ENCODE measurements at places on chromosomes 3 and 15. TPM values are rescaled to one million over a fixed set of nuclear protein-coding genes. Genes with fewer than 3 reads are reported as not detected.

GRCh38 chr3:77362936-77363335 lies 323.0 kb downstream of the ROBO2 start:
- DNase-seq, result no peak

DNA sequence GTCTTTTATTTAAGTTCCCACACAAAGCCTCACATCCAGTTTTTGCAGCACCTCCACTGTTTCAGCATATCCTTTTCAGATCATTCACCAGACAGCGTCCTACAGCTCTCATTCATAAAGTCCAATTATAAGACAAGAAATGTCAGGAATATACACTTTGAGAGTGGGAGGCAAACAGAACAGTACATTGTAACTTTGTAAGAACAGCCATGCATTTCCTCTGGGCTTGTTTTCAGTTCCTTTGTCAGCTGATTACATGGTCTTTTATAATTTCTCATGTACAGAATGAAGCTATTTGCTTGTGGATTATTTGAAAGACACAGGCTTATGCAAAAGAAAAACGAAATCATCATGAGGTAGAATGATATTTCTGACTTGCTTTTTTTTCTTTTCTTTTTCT lies 85.7 kb downstream of the SOX2 start:
- DNase-seq, result no peak

- no peak for DNase-seq
Measured at GRCh38 chr3:16508591-16508995, 4.9 kb downstream of the RFTN1 start.

GOLGA6L9 gene
- total RNA-seq, result 0.71 TPM

GOLGA6L7 gene
- total RNA-seq, result not detected

Data from LHCN-M2 (cell line).